ENCODE measurements at places on chromosomes 2 and 18.

DNA sequence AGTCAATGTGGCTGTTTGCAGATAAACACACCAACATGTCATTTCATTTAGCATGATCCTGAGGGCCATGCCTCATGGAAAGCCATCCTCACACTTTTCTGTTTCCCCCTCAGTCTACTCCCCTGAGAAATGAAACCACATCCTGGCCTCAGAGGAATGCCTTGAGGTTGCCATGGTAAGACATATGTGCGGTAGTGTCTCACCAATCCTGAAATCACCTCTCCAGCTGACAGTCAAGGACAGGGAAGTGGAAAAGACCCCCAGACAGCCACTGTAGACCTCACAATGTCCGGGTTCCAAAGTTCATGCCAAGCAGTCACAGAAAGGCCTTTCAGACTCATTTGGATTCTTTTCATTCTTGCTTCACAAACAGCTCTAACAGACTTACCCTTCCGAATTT is 175.2 kb upstream of the PKDCC start:
- DNase-seq = no peak

GRCh38 chr2:209113026-209113425 is 310.8 kb upstream of the MAP2 start:
- DNase-seq = no peak

- DNase-seq = peak; percentile 52
Observed at GRCh38 chr18:3012136-3013023, 564 bp downstream of the LPIN2 start.

DNA sequence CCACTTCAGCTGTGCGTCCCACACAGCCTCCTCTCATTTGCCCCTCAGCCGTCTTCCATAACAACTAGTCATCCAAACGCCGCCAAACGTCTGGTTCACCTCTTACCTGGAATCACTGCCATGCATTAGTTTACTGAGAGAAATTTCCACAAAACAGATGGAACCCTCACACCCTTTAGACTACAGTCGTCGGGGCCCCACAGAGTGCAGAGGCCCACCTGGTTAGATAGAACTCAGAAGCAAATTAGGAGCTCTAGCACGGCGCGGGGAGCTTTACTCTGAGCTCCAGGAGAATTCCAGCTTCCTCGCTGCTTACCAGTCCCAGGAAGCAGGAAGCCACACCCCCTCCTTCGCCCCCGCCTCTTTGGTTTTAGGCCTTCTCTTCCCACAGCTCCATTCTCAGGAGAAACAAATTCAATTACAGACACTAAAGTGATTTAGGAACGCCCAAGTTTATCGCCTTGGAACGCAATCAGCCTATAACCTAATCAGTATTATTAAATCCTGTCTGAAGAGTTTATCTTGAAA is 9.4 kb downstream of the RNU2-63P start:
- no peak for DNase-seq

DNA sequence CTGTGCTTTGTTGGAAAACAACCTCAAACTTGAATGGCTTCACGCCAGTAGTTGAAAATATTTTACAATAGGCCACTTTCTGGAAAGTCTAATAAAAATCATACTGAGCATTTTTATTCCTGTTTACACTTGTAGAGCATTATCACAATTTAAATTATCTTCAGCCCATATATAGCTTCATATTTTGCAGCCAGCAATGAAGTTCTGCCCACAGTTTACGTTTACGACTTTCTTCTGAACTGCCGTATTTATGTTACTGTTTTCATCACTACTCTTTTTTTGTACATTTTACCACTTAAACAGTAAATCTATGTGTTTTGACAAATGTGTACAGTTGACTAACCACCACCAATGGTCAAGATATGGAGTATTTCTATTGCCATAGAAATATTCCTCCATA is 86.2 kb downstream of the COPS8 start:
- DNase-seq = no peak

GRCh38 chr2:128782411-128783192 is 463.9 kb upstream of the HS6ST1 start:
- no peak for DNase-seq

- DNase-seq = no peak
Observed at GRCh38 chr2:97669448-97669847, at the start of gene C2orf92. C2orf92 (plus strand) TSS chr2:97669713; CDS start chr2:97669789, 76 bp downstream.

- no peak for DNase-seq
Observed at GRCh38 chr2:72159211-72159993, 11.7 kb upstream of the CYP26B1 start.

DNA sequence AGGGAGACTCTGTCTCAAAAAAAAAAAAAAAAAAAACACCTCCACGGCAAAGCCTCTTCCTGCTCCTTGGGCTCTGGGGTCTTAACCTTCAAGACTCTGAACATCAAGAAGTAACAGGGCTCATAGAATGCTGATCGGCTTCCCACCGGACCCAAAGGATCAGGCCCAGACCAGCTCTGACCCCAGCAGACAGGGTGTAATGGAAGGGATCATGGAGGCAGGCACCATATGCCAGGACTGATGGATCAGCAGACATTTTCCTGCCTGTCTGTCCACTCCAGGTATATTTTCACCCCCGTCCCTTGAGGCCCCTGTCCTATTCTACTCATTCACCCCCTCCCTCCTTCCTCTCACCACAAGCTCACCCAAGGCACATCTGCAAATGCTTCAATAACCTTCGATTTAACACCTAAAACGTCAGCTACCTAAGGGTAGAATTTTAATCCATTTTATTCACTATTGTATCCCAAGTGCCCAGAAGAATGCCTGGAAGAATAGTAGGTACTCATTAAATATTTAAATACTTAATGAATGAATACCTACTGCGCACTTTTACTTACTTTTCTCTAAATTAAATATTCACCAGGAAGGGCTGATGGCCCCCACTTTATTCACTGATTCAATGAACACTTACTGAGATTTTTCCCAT is 4.6 kb upstream of the SPEG start:
- no peak for DNase-seq

- DNase-seq = no peak
Observed at GRCh38 chr2:130259594-130259993, 61.4 kb upstream of the TUBA3E start.

DNA sequence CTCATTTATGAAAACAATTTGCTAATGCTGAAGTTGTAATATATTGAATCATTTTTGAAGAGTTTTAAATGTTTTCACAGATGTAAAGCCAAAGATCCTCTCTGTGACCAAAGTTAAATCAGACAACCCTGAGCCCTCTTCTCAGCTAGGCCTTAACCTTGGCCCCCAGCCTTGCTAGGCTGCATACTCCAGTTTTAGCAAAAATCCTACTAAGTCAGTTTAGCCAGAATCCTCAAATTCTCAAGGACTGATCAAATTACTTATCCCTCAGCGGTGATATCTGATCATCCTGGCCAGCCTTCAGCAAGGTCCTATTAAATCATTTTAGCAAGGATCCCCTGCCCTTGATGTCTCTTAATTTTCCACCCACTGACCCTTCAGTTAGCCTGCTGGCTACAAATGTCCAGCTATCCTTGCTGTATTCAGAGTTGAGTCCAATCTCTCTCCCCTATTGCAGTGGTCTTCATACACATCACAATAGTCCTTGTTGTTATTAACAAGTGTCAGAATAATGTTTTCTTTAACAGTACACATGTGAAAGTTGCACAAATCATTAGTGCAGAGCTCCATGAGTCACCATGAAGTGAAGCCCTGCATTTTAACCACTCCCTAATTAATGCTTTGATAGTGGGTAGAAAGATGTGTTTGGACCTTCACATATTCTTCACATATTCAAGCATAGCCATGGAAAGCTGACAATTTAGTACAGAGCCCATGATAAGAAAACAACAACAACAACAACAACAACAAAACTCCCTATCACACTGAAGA is 206.4 kb downstream of the NBAS start:
- DNase-seq = no peak

DNA sequence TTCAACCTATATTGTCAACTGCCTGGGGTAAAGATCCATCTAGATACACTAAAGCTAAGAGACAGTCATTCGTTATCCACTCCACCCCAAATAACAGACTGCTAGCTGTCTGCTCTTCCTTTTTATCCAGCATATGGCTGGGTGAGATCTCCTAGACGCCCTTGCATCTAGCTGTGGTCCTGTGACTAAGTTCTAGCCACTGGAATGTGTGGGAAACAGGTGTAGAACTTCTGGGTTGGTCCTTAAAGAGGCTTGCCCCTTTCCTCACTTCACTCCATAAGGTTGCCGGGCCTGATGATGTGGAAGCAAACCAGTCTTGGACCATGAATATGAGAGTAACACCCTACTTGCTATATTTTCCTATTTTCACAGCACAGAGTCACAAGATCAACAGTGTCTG is 3.2 kb downstream of the COA5 start:
- DNase-seq = no peak

GRCh38 chr2:26555246-26556133 is 77.6 kb upstream of the OTOF start:
- DNase-seq = no peak

GRCh38 chr18:12015416-12016062 is 34.2 kb downstream of the IMPA2 start:
- no peak for DNase-seq

GRCh38 chr2:225165052-225165451 is 122.8 kb upstream of the DOCK10 start:
- DNase-seq = no peak
